Activated T-helper 17 cell treated with anti-CD3 and anti-CD28 coated beads, Interleukin-2, amount 50 U/mL, for 72 hours (primary cell): ENCODE measurements at places on chromosomes 6 and 20.

DNA sequence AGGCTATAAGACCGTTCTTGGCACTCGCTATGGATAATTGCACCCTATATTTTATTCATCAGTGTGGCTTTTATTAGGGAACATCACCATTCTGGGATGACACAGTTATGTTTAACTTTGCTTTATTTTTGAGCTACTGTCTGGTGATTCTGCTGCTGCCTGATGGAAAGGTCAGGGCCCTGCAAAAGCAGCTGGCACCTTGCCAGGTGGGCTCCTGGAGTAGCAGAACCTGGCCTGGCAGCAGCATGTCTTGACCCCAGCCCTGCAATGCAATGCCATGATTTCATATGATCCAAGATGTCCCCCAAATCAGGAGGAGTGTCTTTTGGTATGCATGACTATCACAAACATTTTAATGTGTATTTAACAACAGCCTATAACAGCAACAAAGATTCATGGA lies 228.4 kb upstream of the RSPO3 start:
- ATAC-seq: no peak

DNA sequence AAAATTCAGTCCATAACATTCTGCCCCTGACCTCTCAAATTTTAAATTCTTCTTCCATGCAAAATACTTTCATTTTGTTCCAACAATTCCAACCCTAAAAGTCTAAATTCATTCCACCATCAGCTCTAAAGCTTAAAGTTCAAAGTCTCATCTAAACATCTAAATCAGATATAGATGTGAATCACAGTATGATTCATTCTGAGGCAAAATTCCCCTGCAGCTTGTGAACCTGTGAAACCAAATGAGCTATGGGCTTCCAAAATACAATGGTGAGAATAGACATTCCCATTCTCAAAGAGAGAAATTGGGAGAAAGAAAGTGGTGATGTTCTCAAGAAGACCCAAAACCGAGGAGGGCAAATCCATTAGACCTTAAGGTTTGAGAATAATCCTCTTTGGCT lies 309.8 kb downstream of the HIVEP2 start:
- peak; percentile 26 for ATAC-seq

- ATAC-seq: no peak
Observed at GRCh38 chr6:34519971-34520644, 36.0 kb downstream of the SPDEF start.

- ATAC-seq: no peak
Observed at GRCh38 chr6:70414813-70415212, 1.5 kb downstream of the FAM135A start.

DNA sequence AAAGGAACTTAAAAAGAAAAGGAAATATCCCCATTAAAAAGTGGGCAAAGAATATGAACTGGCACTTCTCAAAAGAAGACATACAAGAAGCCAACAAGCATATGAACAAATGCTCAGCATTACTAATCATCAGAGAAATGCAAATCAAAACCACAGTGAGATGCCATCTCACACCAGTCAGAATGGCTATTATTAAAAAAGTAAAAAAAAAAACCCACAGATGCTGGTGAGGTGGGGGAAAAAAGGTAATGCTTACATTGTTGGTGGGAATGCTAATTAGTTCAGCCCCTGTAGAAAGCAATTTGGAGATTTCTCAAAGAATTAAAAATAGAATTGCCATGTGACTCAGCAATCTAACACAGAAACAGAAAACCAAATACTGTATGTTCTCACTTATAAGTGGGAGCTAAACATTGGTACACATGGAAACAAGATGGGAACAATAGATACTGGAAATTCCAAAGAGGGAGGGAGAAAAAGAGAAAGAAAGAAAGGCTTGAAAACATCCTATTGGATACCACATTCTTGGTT lies 437.1 kb downstream of the GRIK2 start:
- ATAC-seq: no peak

GRCh38 chr6:164477790-164478189 lies 831.6 kb downstream of the C6orf118 start:
- ATAC-seq: no peak

DNA sequence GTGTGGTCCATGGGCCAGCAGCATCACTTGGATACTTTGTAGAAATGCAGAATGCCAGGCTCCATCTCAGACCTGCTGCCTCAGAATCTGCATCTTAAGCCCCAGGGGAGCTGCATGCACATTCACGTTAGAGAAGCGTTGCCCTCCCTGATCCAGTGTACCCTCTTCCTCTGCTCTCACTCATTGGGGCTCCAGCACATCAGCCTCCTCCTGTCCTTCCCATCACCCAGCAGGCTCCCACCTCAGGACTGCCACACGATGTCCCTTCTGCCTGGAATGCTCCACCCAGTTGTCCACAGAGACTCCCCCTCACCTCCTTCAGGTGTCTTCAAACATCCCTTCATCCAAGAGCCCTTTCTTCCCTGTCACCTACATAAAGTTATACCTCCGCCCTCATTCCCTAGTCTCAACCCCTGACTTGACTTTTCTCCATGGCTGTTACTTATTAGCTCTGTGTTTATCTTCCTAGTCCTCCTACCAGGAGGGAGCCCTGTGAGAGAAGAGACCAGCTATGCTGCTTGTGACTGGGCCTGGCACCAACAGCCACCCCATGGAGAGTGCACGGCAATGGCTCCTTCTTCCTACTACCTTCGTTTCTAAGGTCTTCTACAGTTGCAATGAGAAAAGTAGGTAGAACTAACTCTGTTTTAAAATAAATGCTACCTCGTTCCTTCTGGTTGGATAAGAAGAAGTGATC lies 3.3 kb upstream of the ACSS1 start:
- ATAC-seq: no peak

DNA sequence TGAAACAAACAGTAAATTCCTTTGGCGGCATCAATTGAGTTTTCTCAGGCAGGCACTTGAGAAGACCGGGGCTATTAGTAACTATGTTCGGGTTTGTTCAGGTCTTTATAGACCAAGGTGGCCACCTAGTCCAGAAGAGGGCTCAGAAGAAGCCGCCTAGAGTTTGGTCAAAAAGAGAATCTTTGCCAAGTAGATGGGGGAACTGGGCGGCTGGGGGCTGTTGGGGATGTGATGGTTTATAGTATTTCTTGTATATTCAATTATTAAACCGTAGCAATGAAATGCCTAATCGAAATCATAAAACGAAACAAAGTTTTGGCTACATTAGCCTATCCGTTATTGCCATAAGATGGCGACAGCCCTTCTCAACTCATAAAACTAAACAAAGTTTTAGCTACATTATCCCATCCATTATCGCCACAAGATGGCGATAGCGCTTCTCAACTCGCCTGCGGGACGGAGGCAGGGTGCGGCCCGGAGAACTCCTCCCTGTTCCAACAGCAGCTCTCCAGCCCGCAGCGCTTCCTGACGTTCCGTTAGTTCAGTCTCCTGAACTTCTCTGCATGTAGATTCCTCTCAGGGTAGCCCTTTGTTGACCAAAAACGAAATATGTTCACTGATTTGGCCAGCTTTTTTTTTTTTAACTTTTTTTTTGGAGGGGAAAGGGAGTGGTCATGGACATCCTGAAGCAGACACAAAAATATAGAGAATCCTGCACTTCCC lies 120.5 kb upstream of the PRSS16 start:
- peak; percentile 83 for ATAC-seq

GRCh38 chr6:43983632-43984031 lies 143.6 kb downstream of the MRPL14 start:
- ATAC-seq: no peak

GRCh38 chr6:166382500-166382932 lies 224 bp downstream of the MPC1 start:
- ATAC-seq: no peak

DNA sequence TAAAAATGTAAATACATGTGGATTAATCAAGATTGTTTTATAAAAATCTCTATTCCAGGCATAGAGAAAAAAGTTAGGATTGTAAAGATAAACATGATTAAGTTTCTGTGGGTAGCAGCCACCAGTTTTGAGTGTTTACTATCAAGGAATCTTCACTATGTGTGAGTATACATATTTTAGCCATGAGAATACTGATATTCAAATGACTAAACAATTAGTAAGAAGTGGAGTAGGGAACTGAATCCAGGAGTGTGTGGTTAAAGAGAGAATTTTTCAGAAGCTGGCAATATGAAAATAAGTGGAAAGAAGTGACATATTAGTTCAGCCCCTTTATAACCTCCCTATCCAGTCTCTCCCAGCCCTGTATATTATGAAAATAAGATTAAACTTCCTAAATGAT lies 10.3 kb downstream of the ELOVL2 start:
- ATAC-seq: no peak

GRCh38 chr6:71982389-71982788 lies 96.0 kb downstream of the RIMS1 start:
- ATAC-seq: no peak

- no peak for ATAC-seq
Observed at GRCh38 chr20:13401596-13401995, 180.5 kb downstream of the ISM1 start.

- peak; percentile 71 for ATAC-seq
Observed at GRCh38 chr6:26327450-26328264, 37.3 kb upstream of the BTN3A2 start.

DNA sequence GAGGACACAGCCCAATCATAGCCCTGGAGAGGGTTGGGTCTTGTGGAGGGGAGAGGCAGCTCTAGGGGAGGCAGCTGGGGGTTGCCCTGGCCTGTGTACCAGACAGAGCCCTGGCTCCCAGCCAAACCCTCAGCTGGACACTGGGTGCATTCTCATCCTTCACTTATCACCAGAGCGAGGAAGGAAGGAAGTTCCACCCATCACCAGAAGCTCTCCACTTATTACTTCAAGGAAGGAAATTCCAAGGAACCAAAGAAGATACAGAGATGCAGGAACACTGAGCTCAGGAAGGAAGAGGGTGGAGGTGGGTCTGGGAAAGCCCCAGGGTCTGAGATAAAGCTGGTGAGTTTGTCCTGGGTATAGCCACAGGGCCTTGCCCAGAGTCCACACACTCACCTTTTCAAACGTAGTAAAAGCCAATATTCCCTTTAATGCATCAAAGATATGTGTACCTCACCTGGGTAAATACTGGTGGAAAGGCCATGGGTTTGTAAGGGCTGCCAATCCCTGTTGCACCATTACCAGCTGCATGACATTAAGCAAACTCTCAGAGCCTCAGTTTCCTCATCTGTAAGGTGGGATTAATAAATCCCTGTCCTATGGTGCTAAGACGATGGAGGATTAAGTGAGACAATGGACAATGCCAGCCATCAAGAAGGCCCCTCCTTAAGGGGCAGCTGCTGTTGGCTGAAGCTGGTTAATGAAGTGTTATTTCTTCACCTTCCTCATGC lies 109.7 kb upstream of the NAA20 start:
- ATAC-seq: no peak

DNA sequence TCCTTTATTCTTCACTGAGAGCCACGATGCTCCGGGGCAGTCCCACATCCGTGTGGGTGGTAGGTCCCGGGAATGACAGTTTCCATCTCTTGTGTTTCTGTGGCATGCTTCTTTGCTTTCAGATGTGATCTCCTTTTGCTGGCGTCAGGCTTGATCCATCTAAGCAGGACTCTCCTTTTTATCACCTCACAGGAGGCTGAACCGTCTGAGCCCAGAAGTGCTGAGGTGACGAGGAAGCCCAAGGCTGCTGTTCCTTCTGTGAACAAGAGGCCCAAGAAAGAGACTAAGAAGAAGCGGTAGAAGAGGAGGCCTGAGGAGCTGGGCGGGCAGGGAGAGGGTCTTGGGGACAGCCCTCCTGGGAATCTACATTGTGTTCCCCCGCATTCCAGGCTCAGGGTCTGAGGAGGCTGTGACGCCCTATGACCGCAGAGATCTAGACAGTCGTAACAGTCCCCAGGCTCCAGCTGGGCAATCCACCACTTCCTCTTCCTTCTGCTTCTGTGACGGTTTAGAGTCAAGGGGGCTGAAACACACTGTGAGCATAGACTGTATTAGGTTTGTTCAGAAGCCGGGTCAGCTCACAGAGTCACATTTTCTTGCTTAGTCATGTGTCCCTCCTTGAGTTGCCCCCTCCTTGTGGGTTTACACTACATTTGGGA lies 26.8 kb downstream of the MANBAL start:
- ATAC-seq: peak; percentile 55

DNA sequence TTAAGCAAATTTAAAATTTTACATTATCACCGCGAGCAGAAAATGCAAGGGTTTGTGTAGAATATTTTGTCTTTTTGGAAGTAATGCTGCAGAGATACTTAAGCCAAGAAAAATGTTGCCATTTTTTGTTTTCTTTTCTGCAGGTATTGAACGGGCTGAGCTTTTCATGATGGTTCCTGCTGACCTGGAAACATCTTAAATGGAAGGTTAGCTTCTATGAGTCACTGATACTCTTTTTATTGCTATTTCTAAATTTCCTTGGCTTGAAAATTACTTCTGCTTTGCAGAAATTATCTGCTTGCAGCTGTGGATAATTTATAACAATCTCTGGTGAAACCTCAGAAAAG lies 12.7 kb downstream of the SYTL3 start:
- no peak for ATAC-seq

DNA sequence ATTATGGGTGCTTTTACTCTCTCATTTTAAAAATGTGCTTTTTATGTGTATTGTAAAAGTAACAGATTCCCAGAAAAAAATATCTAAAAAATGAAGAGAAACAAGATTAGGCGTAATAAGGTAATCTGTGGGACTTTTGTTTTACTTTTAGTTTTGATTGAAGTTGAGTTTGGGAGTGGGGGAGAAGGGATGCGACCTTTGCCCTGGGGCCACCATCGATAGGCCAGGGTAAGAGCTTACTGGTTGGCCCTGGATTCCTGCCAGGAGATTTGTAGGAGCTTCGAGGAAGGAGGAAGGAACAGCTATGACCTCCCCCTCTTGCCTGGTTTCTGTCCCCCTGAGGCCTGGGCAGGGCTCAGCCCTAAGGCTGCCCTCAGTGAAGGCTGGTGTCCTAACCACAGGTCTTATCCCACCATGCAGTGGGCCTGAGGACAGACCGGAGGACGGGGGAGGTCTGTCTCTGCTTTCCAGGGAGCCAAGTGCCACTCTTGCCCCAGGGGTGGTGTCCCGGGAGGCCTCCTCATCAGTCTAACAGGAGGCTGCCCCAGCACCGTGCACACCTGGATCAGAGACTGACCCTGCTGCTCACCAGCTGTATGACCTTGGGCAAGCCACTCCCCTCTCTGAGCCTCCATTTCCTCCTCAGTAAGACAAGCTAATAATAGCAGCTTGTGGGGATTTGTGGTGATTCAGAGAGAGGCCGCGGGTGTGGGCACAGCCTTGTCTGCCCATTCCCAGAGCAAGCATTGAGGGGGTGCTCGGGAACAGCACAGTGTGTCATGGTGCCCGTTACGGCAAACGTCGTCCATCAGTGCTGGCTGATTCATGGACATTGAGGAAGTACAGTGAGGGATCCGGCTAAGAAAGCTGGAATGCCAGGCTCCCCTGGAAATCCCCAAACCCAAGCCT lies 21.2 kb downstream of the TGM2 start:
- no peak for ATAC-seq

DNA sequence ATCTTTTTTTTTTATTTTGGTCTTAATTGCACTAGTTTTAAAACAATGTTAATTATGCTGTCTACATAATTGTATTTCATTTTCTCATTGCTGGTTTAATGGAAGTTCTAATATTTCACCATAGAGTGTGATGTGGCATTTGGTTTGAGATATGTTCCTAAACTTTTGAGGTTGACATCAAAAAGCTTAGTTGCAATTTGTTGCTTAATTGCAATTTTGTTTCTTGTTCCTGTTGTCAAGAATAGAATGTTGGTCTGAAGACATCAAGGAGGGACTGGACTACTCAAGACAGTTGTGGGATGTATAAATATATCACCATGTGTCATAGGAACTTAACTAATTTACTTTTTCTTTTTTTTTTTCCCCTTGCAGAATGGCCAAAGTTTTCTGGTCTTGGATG lies 12.5 kb downstream of the HSF2 start:
- ATAC-seq: no peak
